ENCODE measurements at places on chromosomes 4 and X.
A peak's percentile ranks its signal among the peaks of the same experiment; 100 is the strongest.

GRCh38 chr4:22637306-22637705 is 55.4 kb upstream of the GBA3 start:
- DNase-seq = no peak

DNA sequence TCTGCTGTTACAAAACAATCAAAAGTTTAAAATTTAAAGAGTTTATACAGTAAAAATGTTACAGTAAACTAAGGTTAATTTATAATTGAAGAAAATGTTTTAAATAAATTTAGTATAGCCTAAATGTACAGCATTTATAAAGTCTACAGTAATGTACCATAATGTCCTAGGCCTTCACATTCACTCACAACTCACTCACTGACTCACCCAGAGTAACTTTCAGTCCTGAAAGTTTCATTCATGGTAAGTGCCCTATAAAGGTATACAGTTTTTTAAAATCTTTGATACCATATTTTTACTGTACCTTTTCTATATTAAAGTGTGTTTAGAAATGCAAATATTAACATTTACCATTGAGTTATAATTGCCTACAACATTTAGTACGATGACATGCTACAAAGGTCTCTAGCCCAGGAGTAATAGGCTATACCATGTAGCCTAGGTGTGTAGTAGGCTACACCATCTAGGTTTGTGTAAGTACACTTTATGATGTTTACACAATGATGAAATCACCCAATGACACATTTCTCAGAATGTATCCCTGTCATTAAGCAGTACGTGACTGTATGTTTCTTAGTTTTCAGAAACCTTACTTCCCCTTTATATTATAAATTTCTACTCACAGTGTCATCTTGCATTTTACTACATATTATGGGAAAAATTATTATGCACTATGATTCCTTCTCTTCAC is 320.8 kb downstream of the ADAM29 start:
- DNase-seq = no peak

DNA sequence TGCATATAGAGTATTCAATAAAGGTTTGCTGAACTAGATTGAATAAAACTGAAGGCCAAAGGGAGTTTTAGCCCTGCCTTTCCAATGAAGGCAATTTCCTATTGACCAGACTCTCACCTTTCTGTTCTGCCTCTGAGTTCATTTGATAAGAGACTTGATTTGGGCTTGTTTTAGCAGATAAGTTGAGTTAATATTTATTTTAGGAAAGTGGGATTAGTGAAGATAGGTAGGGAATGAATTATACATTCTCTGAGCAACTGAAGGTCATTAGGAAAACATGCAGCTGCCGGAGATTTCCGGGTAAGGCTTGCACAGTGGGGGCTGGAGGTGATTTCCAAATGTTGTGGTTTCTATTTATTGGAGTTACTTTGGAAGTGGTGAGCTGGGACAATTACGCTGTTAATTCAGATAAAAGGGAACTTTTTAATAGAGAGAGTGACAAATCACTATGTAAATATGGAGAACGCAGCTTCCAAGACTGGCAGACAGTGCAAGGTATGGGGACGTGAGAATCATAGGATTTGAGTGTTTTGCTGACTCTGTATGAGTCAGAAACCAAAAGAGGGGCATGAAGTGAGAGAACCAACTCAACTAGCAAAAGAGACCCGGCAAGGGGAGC is 553.6 kb upstream of the BOD1L1 start:
- DNase-seq = peak; percentile 20

- peak; percentile 47 for DNase-seq
Measured at GRCh38 chr4:169311643-169312365, 41.0 kb upstream of the SH3RF1 start.

DNA sequence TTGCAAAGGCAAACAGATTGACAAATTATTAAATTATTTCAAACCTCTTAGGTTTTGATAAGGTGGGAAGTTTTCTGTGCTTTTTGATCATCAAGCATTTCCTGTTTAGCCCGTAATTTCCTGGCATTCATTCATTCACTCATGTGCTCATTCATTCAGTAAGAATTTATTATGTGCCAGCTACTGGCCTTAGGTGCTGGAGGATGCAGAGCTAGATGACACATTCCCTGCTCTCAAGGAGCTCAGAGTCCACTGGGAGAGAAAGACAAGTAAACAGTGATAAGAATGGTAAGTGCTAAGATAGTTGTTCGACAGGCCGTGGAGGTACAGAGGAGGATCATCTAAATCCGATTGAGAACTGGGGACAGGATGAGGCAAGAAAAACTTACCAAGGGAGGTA is 153.0 kb downstream of the DCTD start:
- no peak for DNase-seq

- DNase-seq = peak; percentile 19
Measured at GRCh38 chr4:123386609-123387008, 10.0 kb upstream of the SPRY1 start.

GRCh38 chrX:71366674-71367256 is 608 bp downstream of the TAF1 start:
- peak; percentile 17 for DNase-seq

- DNase-seq = peak; percentile 33
Measured at GRCh38 chr4:62644372-62644771, 1444.2 kb downstream of the ADGRL3 start.

DNA sequence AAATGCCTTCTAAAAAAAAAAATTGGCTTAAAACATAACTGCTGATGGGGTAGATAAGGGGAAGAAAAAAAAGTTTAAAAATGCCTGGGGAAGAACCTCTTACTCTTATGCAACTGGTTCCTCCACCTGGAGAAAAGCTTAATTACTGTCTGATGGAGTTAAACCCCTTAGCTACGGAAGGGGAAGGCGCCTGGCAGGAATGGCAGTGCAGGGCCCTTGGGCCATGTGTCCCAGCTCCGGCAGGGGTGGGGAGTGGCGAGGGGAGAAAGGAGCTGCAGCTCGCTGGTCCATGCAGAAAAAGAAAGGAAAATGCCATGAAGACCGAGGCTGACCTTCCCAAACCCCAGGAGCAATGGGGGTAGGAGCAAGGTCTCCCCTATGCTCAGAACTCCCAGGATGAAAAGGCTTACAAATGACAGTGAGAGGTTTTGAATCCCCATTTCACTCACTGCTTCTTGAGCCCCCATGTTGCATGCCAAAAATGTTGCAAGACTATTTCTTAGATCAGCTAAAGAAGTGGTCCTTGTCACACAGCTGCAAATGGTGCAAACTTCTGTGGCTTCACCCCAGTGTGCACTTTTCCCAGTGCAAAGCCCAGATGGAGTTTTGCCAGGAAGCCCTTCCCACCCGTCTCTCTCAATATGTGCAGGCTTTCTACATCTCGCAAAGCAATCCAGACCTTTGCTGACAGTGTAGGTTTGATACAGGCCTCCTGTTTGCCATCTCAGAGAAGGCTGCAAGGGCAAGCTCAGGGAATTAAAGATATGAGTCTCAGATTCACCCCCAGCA is 204.8 kb upstream of the CT83 start:
- no peak for DNase-seq

DNA sequence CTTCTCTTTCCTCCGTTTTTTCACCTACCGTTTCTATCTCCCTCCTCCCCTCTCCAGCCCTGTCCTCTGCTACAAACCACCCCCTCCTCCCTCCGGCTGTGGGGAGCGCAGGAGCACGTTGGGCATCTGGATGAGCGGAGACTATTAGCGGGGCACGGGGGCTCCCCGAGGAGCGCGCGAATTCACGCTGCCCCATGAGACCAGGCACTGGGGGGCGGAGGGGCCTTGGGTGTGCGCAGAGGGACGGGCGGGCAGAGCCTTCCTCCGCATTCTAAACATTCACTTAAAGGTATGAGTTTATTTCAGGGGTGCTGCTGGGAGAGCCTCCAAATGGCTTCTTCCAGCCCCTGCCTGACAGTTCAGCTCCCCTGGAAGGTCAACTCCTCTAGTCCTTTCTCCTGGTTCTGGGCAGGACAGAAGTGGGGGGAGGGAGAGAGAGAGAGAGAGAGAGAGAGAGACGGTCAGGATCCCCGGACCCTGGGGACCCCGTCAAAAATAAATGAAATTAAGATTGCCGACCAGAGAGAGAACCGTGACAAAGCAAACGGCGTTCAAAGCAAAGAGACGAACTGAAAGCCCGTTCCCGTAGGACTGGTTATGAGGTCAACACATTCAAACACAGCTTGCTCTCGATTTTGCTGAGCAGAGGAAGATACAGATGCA is 5.0 kb downstream of the SHOX start:
- DNase-seq = no peak

DNA sequence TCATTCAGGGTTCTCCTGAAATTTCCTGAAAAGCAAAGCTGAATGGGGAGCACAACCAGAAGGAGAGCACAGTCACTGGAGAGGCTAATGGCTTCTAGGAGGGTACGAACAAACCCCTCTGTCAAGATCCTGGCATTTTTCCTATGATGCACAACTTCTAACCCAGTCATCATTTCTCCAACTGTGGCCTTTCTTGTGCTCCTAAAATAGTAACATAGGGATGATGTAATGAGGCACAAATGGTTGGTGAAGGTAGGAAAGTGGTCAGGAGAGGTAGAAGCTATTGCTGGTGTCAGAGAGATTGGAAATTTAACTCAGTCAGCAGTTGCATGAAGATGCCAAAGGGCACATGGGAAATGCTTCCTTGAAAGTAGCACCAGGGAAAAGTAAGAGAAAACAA is 52.7 kb downstream of the SLC10A7 start:
- no peak for DNase-seq

GRCh38 chr4:38842994-38843393 is 13.6 kb downstream of the TLR6 start:
- no peak for DNase-seq

DNA sequence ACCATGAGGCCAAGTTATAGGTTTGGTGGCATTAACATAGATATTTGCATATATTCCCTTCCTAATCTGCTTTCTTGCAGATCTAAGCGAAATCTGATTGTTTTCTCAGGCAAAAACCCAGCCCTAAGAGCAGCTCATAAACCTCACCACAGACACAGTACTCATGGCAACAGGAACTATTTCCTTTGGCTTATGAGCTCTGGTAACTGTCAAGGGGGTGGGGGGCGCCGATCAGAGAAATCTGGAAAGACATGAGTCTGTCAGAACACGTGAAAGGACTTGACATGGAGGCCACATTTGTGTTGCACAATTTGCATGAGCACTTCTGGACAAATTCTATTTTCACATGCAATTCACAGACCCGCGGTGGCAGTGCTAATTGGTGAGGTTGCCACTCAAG is 83.7 kb downstream of the MGST2 start:
- DNase-seq = no peak

DNA sequence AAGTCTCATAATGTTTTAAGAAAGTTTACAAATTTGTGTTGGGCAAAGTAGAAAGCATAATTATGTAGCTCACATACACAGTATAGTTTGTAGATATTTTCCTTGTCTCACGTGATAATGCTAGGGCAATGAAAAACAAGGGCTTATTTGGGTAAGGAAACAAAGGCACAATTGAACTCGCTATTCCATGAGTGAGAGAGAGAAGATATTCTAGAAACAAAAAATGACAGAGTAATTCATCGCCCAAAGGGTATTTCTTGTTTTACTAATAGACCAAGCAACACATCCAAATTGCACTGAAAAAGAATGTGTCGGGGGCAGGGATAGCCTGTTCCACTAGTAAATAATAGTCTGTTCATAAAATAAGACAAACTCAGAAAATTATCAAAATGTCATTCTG is 3.6 kb upstream of the ASB11 start:
- no peak for DNase-seq

GRCh38 chr4:88878642-88879041 is 178.3 kb downstream of the FAM13A start:
- no peak for DNase-seq

DNA sequence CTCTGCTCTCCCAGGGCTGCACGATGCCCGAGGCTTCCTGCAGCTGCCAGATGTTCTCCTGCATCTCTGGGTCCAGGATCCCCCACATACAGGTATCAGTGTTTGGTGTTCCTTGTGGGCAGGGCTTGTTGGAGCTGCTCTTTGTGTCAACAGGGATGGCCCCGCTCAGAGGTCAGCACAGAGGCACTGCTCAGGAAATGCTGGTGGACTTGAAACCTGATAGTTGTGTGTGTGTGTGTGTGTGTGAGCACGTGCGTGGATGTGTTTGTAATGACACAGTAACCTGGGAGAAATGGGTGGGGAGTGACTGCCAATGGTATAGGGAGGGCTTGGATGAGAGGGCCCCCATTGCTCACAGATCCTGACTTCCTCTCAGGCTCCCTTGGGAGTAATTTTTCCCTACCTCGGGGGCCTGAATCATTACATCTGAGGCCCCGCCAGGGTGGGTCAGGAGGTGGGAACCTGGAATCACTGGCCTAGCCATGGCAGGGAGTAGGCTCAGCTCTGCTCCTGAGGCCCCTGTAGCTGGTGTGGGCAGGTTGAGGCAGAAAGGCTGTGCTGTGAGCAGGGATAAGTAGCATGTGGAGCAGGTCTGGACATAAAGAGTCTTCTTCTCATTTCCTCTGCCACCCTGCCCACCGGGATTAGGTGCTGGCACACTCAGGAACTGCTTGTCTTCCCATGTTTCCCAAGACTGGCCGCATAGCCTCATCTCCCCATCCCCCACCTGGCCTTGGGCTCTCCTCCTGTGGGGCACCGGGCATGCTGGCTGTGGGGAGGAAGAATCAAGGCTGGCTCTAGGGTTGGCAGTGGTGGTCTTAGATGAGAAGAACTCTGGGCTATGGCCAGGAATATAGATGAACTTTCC is 2.5 kb upstream of the EFNB1 start:
- DNase-seq = no peak

- DNase-seq = no peak
Measured at GRCh38 chr4:174228988-174229387, 54.5 kb downstream of the FBXO8 start.

DNA sequence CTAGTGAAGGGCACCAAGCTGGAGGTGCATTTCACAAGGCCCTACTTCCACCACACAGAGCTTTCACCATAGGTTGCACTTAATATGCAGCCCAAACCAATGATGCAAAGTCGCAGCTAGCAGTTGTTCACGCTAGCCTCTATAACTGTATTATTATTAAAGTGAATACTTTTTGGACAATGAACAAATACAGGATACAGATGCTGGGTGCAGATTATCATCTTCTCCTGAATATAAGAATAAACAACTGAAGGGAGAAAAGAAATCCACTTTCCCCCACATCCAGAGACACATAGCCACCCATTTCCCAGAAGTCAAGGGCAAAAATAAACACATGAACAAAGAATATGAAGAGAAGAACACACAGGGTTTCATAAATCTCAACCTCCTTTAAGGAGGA is 107.2 kb downstream of the PRDM5 start:
- DNase-seq = no peak

- DNase-seq = no peak
Measured at GRCh38 chrX:38206036-38206435, 14.6 kb downstream of the SRPX start.

DNA sequence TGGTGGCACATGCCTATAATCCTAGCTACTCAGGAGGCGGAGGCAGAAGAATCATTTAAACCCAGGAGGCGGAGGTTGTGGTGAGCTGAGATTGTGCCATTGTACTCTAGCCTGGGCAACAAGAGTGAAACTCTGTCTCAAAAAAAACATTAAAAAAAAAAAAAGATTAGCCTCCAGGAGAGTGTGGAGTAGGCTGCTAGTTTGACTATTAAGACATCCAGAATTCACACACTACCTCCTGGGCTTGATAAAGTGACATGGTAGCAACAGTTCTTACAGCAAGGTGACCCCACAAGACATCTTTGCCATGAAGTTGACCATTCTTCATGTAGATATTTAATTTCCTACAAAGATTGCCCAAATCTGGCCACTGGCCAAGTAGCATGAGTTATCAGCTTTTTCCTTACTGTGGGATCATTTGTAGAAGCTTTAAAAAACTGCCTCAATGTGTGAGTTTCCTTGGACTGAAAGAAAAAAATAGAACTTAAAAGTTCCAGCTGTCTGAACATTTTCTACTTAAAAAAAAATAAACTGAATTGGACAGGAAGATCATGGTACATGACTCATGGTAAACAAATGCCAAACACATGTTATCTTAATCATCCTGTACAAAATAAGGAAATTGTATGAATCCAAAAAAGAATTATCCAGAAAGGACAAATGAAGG is 35.3 kb upstream of the SPRY1 start:
- DNase-seq = peak; percentile 87

Data from astrocyte of the spinal cord (primary cell).